ENCODE measurements at places on chromosomes 3 and 15.

GRCh38 chr3:59017617-59017984 is 32.2 kb downstream of the CFAP20DC start:
- no peak for DNase-seq

DNA sequence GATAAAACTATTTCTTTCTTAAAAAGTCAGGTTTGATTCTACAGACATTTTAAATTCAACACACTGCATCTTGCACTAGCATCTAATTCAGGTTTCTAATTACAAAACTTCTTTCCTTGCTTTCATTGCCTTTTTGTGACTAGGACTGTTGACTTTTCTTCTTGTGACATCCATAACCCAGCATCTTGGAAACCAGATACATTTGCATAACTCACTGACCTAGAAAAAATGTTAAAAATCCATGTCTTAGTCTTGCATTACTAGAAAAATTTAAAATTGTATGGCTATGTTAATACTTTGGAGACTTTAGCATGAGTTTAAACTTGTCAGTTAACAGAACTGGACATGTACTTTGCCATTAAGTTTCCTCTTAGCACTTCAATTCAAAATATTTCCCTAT is 72.7 kb downstream of the DTWD1 start:
- no peak for DNase-seq

- no peak for DNase-seq
Observed at GRCh38 chr3:41118461-41119390, 80.6 kb upstream of the CTNNB1 start.

DNA sequence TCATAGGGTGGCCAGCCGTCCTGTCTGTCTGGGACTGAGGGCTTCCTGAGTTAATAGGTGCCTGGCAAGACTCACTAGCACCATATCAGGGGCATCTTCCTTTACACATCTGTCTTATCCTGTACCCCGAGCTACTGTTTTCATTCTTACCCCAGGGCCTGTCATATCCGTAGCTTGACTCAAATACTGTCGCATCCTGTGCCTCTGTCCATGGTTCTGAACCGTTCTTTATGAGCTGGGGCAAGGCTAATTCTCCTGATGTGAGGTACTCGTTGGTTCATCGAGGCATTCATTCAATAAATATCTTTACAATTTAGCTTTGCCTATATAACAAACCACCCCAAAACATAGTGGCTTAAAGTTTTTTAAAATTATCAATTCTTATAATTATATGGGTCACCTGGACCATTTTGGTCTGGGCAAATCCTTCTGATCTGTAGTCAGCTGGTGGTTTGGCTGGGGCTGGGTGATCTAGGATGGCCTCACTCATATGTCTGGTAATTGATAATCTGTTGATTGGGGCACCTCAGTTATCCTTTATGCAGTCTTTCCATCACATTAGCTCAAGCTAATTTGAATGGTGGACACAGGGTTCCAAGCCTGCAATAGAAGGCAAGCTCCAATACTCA is 121.2 kb downstream of the TLE3 start:
- DNase-seq, result peak; percentile 15

GRCh38 chr3:49026536-49026935 is 2.7 kb downstream of the IMPDH2 start:
- no peak for DNase-seq

- DNase-seq, result peak; percentile 100
Observed at GRCh38 chr15:71066983-71067382, 48.3 kb upstream of the THSD4 start.
